HCT116 (cell line): ENCODE measurements at places on chromosomes 6 and 20.
A peak's percentile ranks its signal among the peaks of the same experiment; 100 is the strongest.

GRCh38 chr6:33724102-33725023 is 12.9 kb upstream of the UQCC2 start:
- no peak for DNase-seq

GRCh38 chr6:111410371-111410770 is 72.6 kb downstream of the REV3L start:
- DNase-seq, result no peak

DNA sequence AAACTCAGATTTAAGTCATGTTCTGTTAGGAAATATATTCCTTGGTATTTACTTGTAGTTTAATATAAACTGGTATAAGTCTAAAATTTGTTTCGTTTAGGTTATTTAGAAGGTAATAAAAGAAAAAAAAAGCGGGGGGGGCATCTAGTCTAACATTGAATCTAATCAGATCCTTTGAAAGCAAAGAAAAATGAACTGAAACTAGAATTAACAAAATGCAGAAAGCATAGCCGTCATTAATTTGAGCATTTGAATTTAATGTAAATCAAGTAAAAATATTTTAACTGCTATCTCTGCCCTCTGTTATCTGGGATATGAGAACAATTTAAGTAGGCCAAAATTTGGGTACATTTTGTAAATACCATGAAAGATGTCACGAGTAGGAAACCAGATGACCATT is 54.1 kb downstream of the SNX9 start:
- no peak for DNase-seq

GRCh38 chr6:166450167-166450873 is 67.6 kb upstream of the MPC1 start:
- no peak for DNase-seq

DNA sequence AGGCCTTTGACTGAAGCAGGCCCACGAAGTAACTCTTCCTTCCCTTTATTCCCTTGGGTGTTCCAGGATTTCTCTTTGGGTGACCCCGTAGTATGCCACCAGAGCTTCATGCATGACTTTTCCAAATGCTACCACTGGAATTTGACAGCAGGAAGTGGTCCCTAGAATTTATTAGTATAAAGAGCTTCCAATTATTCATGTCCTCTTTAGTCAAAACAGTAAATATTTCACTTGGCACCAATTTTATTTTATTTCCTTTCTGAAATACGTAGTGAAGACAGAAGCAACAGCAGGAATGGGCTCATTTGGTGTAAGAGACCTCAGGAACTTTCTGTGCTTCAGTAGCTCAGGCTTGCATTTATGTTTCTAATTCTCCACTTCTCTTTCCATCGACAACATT is 151.3 kb downstream of the LCA5 start:
- DNase-seq, result no peak

GRCh38 chr6:28215425-28215824 is 9.7 kb upstream of the ZSCAN9 start:
- DNase-seq, result no peak

DNA sequence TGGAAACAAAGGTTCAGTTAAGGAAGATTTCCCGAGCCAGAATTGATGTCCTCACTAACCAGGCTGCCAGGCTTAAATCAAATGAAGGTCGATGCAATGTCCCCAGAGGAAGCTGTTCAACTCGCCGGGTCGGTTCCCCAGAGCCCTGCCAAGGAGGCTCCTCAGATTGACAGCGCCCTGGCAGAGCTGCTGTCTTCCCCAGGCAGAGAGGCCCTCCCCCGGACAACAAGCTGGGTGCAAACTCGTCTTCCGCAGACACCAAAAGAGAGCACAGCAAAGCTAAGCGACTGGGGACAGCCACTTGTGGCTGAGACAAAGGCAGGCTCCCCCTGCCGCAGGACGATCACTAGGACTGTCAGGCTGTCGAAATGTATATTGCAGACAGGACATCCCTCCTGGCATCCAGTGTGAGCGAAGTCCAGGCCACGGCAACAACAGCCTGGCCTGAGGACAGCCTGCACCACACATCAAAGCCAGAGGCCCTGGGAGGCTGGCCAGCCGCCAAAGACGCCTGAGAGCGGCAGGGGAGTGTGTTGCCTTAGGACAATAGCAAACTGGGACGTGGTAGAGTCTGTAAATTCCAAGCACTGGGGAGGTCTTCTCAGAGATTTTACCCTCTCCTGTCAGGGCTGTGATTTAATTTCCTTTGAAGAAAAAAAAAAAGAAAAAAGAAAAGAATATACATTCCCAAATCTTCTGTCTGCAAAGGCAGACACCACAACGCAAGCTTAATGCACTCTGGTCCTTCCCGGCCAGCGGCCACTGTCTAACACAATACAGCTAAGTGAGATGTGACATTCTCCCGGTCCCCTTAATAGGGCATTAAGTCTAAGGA is 99.1 kb downstream of the HIVEP2 start:
- DNase-seq, result peak; percentile 74

DNA sequence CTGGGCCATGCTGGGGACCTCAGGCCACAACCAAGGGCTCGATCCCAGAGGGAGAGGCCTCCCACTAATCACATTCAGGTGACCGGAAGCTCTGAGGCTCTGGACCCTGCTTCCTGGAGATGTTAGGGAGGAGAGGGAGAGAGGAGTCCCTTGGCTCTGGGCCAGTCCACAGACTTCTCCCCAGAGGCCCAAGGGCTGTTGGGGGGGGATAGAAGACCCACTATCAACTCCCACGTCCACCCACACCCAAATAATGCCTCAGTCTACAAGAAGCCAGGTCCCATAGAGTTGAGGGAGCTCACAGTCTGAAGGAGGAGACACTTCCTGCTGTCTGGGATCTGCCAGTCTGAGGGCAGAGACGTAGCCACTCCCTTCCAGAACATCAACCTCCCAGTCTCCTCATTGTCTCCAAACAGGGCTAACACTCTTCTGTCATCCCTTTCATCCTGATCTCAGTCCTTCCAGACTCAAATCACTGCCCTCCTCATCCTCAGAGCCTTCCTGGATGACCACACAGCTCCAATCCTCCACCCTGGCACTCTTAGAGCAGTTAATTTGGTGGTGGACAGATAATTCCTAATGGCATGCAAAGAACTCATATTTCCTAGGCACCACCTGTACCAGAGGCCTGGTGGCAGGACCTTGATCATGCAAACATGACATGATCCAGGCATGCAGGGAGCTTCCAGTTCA is 69.9 kb downstream of the MRPL14 start:
- DNase-seq, result no peak

DNA sequence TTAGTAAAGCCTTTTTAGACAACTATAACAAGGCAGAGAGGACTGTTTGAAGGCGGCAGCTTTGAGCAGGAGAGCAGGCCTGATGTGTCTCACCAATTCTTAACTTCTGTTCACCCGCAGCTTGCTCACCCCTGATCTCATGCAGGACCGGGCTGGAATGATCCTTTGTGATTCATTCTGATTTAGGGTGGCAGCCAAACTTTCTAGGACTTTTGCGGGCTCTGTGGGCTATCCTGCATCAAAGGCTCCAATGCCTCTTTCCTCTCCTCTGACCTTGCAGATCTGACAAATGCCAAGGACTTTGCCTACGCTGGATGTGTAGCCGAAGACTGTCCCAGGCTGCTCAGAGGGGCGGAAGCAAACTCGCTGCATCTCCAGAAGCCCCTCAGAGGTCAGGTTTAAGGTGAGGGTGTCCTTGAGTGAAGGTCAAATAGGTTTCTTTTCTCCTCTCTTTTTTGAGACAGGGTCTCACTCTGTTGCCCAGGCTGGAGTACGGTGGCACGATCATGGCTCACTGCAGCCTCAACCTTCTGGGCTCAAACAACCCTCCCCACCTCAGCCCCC is 72.3 kb downstream of the VEGFA start:
- DNase-seq, result no peak

GRCh38 chr20:12316794-12317193 is 399.1 kb downstream of the BTBD3 start:
- DNase-seq, result no peak

- DNase-seq, result no peak
Observed at GRCh38 chr20:62860391-62860923, 1.2 kb downstream of the TCFL5 start.

- DNase-seq, result peak; percentile 58
Observed at GRCh38 chr6:38057994-38058393, 238.5 kb downstream of the ZFAND3 start.

- DNase-seq, result no peak
Observed at GRCh38 chr6:6577735-6578134, 10.8 kb upstream of the LY86 start.

GRCh38 chr6:141326426-141326825 is 806.3 kb upstream of the GJE1 start:
- peak; percentile 98 for DNase-seq

- no peak for DNase-seq
Observed at GRCh38 chr20:48823476-48823875, 4.3 kb downstream of the PREX1 start.

- DNase-seq, result no peak
Observed at GRCh38 chr20:37971561-37972127, 61.6 kb downstream of the TTI1 start.

GRCh38 chr20:50447817-50448216 is 62.4 kb upstream of the PTPN1 start:
- no peak for DNase-seq

DNA sequence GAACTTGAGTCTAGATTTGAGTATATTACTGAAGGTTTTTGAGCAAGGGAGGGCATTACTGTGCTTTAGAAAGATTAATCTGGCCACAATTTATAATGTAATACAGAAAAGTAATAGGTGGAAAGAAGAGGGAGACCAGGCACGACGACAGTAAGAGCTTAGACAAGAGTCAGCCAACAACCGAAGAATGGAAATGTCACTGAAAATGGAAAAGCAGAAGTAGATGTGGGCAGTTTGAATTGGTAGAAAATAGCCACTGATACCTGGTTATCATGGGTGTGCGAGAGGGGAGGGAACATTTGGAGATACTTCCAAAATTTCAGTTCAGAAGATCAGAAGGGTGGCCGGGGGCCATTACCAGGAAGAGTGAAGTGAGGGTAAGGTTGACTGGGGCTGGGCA is 339.1 kb downstream of the UTRN start:
- DNase-seq, result no peak

GRCh38 chr20:4959592-4959991 is 41.7 kb downstream of the SLC23A2 start:
- peak; percentile 16 for DNase-seq

GRCh38 chr6:66993272-66993671 is 1286.2 kb upstream of the EYS start:
- no peak for DNase-seq

DNA sequence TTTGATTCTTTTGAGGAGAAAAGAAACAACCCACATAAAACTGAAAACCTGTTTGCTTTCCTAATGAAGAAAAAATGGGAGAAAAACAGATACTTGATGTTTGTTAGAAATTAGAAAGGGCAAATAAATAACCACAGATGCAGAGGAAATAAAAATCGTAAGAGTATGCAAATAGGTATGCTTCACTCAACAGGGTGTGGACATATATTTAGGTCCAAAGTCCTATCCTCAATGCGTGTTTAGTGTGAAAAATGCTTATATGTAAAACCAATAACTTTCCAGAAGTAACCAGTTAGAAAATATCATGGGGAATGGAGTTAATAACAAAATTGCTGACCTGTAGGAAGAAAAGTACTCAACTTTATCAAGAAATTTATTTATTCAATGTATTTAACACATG is 135.7 kb downstream of the TOX2 start:
- no peak for DNase-seq

GRCh38 chr6:113171882-113172281 is 685.3 kb upstream of the MARCKS start:
- no peak for DNase-seq

GRCh38 chr6:88866856-88867255 is 96.6 kb downstream of the RNGTT start:
- no peak for DNase-seq

DNA sequence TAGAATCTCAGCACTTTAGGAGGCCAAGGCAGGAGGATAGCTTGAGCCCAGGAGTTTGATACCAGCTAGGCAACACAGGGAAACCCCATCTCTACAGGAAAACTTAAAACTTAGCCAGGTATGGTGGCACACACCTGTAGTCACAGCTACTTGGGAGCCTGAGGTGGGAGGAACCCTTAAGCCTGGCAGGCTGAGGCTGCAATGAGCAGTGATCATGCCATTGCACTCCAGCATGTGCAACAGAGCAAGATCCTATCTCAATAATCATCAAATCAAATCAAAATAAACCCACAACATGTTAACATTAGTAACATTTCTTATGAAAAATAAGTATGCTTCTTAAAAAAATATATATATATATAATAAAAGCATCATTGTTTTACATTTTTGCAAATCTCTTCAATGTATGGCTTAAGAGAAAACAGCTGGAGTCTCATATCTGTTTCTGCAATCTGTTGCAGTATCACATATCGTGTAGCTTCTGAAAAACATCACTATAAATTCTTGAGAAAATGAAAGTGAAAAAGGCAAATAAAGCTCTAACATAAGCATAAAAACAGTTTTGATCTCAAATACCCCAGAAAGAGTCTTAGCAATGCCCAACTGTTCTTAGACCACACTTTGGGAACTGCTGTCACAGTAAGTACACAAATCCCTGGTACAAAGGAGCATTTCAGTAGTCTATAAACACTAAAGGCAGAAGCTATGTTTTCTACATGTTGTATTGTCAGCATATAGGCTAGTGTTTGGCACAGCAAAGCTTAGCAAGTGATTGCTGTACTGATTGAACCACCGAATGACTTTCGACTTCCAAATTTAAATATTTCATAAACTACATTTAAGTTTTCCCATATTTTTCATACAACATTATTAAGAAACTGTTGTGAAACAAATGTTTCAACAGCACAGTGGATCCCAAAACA is 8.0 kb downstream of the MMUT start:
- DNase-seq, result no peak

- no peak for DNase-seq
Observed at GRCh38 chr6:390914-391558, 516 bp upstream of the IRF4 start.

DNA sequence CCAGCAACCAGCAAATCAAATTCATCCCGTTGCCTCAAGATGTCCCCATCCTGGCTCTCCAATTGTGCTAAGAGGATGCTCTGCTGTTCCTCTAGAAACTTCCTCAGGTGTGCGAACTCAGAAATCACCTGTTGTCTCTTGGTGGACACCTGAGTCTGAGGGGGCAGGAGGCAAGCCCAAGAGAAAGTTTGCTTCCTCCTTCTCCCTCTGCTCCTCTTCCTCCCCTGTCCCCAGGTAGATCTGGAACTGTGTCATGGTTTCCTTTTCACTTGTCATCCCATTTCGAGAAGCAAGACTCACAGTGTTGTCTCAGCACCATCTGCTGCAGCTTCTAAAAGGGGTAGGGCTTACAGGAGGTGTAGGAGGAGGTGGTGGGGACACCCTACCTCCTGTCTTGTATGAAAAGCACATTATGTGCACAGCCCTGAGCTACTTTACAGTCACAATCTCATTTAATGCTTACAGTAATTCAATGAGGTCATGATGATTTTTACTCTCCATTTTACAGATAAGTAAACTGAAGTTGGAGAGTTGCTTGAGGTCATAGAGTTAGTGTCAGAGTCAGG is 2.5 kb downstream of the TRIM10 start:
- no peak for DNase-seq

- no peak for DNase-seq
Observed at GRCh38 chr20:60101201-60101890, 143.1 kb downstream of the CDH26 start.

- DNase-seq, result no peak
Observed at GRCh38 chr6:45469663-45470062, 91.9 kb upstream of the SUPT3H start.

GRCh38 chr20:21705575-21706260 is at the start of gene PAX1:
TSS of gene PAX1 (plus strand) at chr20:21705664. CDS start at chr20:21705713, 49 bp downstream.
- no peak for DNase-seq
